ENCODE measurements at places on chromosomes 12 and 14. TPM values are rescaled to one million over a fixed set of nuclear protein-coding genes. Genes with fewer than 3 reads are reported as not detected.

CBLN3 gene
- 4.5 TPM for total RNA-seq

KLRK1 gene
- 0.87 TPM for total RNA-seq

TSPAN11 gene
- not detected for total RNA-seq

PTHLH gene
- total RNA-seq: not detected

GPR137C gene
- 0.67 TPM for total RNA-seq

CCDC184 gene
- 0.45 TPM for total RNA-seq

FAM186B gene
- 0.13 TPM for total RNA-seq

RPS29 gene
- 2,442 TPM for total RNA-seq

TAS2R9 gene
- total RNA-seq: not detected

PMEL gene
- not detected for total RNA-seq

KRT79 gene
- not detected for total RNA-seq

TSPAN9 gene
- total RNA-seq: 0.15 TPM

LRRC10 gene
- not detected for total RNA-seq

PPHLN1 gene
- 79.9 TPM for total RNA-seq

EPS8 gene
- 3.0 TPM for total RNA-seq

BDKRB1 gene
- total RNA-seq: not detected

AKAP5 gene
- 0.50 TPM for total RNA-seq

ACADS gene
- 16.6 TPM for total RNA-seq

KRT78 gene
- not detected for total RNA-seq

TMEM30B gene
- total RNA-seq: 0.39 TPM

KRT77 gene
- total RNA-seq: not detected

RTL1 gene
- total RNA-seq: not detected

TPPP2 gene
- total RNA-seq: not detected
